Activated gamma-delta T cell treated with anti-CD3 and anti-CD28 coated beads, Interleukin-2, amount 50 U/mL, for 16 hours (primary cell): ENCODE measurements at places on chromosomes 4 and X.

GRCh38 chrX:11341274-11342201 is 48.3 kb downstream of the AMELX start:
- no peak for DNase-seq

DNA sequence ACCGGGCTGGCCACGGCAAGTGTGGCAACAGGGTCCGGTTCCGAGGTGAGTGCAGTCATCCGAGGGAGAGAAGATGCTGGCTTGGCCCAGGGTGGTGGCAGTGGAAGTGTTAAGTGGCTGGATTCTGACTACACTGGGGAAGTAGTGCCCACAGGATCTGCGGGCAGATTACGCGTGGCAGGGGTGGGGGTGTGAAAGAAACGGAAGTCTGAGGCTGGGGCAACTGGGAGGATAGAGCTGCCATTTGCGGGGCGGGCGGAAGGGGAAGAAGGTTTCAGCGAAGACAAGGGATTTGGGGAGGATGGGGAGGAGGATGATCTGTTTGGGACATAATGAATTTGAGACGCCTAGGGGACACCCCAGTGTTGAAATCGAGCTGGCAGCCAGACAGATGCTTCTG is 5.3 kb downstream of the RS1 start:
- no peak for DNase-seq

DNA sequence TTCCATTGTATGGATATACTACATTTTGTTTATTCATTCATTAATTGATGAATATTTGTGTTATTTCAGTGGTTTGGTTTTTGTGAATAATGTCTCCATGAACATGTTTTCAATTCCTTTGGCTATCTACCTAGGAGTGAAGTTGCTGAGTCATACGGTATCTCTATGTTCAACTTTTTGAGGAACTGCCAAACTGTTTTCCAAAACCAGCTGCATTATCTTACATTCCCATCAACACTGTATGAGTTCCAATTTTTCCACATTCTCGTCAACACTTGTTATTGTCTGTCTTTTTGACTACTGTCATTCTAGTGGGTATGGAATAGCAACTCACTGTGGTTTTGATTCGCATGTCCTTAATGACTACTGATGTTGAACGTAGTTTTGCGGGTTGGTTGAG is 388.6 kb upstream of the MAGEB2 start:
- no peak for DNase-seq

DNA sequence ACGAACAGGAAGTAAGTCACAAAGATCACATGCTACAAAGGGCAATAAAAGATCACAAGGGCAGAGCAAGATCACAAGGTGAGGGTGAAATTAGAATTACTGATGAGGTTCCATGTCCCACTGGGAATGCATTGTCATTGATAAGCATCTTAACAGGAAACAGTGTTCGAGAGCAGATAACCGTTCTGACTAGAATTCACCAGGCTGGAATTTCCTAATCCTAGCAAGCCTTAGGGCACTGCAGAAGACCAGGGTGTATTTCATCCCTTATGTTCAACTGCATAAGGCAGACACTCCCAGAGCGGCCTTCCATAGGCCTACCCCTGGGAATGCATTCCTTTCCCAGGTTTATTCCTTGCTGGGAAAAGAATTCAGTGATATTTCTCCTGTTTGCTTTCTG is 980.6 kb upstream of the LCORL start:
- DNase-seq: no peak

- peak; percentile 12 for DNase-seq
Measured at GRCh38 chr4:76993787-76994641, 44.5 kb downstream of the SEPTIN11 start.

DNA sequence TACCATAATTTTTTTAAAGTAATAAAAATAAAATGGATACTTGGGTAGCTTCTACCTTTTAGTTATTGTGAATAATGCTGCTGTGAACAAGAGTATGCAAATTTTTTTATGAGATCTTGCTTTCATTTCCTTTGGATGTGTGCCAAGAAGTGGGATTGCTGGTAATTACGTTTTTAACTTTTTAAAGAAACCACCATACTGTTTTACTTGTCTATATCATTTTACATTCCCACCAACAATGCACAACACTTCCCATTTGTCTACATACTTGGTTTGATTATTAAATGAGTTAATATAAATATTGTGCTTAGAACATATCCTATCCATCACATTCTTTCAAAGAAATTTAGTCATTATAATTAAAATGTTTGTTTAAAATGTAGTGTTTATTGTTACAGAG is 3.9 kb upstream of the SULT1B1 start:
- DNase-seq: no peak

DNA sequence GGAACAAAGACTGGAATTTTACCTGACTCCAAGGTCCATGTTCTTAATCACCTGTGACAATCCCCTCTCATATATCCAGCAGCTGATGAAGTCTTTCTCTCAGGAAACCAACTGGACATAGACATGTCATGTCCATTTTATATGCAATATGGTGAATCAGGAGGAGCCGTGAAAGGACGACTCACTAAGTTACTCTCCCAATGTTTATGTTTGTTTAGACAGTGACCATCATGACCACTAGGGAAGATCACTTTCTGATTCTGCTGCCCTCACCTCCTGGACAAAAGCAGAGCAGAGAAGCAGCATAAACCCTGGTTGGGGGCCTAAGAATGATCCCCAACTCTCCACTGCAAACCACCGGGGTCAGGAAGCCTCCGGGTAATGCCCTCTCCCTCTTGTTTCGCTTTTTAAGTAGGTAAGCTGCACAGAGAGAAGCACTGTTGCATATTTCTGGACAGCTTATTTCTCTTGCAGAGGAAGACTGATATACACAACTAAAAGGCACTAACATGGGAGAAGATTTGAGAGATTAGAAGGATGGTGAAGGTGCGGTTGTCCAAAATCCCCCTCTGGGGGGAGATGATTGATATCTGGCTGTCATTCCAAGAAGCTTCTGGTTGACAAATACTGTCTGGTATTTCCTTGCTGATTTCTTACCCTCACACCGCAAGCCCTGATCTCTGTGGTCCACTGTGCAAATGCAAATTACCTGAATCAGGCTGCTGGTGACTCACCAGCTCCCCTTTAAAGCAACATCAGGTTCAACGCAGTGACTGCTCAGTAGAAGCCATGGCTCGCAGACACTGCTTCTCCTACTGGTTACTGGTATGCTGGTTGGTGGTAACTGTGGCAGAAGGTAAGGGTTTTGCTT is at the start of gene ODAPH:
TSS of gene ODAPH (plus strand) at position 773 of the 871 bp plus-strand sequence. CDS start at position 790, 17 bp downstream.
- no peak for DNase-seq

GRCh38 chr4:336099-336892 is 1.3 kb upstream of the ZNF141 start:
- no peak for DNase-seq

- no peak for DNase-seq
Measured at GRCh38 chr4:5036239-5036638, 15.0 kb upstream of the STK32B start.

DNA sequence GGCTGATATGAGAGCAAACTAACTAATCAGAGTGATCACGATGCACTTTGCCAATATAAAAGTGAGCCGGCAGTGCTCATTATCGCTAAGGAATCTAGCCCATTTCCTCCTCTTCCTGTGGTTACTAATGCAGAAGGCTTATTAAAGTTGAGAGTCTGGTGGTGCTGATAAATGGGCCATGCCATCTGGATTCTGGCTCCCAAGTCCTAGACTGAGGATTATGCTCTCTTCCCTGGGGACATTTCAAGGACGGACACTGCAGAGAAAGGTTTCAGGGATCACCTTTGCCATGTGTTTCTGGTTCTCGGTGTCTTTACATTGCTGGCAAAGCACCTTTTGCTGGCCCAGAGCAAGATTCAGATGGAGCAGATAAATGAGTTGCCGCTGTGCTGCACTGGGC is 85.3 kb downstream of the RTL5 start:
- DNase-seq: no peak

DNA sequence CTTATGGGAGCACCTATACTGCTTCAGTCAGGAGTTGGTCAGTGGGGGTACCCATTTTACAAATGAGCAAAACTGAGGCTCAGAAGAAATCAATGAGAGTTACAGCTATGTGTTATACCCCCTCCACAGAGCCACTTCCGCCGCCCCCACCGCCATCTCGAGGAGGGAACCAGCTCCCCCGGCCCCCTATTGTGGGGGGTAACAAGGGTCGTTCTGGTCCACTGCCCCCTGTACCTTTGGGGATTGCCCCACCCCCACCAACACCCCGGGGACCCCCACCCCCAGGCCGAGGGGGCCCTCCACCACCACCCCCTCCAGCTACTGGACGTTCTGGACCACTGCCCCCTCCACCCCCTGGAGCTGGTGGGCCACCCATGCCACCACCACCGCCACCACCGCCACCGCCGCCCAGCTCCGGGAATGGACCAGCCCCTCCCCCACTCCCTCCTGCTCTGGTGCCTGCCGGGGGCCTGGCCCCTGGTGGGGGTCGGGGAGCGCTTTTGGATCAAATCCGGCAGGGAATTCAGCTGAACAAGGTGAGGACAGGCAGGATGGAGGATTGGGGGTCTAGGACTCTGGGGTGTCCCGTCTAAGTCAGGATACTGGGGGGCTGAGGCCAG is 5.0 kb downstream of the WAS start:
- no peak for DNase-seq

DNA sequence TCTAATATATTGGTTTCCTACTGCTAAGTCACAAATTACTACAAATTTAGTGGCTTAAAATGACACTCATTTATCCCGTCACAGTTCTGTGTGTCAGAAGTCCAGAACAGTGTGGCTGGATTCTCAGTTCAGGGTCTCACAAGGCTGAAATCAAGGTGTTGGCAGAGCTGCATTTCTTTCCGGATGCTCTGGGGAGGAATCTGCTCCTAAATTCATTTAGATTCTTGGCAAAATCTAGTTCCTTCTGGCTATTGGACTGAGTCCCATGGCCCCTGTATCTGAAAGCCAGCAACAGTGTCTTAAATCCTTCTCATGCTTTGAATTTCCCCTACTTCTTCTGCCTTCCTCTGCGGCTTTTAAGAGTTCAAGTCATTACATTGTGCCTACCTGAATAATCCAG is 103.1 kb upstream of the BMP3 start:
- DNase-seq: no peak

DNA sequence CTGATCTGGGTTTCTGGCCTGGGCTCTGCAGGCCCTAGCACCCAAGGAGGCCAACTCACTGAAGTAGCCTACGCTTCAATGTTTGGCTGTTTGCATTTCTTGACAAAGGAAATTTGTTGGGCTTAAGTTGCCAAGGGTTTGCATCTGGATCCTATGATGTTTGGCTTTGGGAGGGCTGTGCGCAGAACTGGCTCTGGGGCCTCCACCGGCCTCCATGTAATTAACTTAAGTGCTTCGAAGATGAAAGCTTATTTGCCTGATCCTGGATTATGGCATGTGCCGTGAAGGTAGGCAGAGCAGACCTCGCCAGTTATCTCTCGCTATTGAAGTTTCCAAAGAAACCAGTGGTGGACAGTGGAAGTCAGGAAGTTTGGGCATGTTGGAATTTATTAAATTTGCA is 124.3 kb upstream of the STX18 start:
- no peak for DNase-seq

DNA sequence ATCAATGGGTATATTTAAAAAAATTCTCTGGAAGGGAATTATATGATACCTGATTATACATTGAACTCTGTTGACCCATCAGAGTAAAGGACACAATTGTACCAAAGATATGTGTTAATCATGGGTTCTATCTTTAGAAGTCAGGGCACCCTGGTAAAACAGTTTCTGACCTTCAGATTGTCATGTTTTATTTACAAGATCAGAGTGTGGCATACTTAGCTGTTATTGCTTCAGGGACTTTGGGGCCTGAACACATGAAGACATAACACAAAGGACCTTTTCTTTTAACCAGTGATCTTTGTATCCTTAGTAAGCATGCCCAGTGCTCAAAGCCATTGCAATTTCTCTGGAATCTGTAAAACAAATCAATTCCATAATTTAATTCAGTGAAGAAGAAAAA is 204.8 kb upstream of the RPS6KA3 start:
- no peak for DNase-seq

GRCh38 chr4:87363552-87363951 is 27.4 kb downstream of the HSD17B11 start:
- DNase-seq: no peak

DNA sequence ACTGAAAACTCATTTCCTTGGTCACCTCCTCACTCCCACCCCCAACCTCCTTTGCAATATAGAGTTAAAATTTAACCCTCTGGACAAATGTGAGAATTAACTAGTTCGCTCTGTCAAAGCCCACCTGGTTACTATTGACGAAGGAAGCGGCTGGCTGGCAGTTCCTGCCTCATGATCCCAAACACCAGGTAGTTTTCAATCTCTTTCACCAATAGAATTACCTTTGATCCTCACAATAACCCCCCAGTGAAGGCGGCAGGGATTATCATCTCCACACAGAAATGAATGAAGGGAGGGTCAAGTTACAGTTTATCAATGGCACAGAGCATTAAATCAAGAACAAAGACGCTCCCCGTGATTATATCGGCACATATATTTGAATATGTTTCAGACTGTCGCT is 65.7 kb upstream of the TTC29 start:
- no peak for DNase-seq

DNA sequence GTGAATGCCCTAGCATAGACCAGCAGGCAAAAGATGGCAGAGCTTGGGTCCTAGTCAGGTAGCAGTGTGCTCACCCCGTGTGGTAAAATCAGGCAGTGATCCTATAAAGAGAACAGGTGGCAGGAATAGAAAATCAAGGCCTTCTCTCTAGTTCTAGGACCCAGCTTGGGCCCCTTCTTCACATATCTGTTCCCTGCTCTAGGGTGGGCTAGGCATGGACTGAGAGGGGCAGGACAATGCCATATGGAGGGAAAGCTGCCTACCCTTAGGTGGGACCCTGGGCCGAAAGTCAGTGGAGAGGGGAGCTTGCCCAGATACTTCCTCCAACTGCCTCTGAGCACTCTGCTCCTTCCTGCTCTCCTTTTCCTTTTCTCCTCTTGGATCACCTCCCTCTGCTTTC is 117.4 kb upstream of the NALF2 start:
- DNase-seq: no peak

DNA sequence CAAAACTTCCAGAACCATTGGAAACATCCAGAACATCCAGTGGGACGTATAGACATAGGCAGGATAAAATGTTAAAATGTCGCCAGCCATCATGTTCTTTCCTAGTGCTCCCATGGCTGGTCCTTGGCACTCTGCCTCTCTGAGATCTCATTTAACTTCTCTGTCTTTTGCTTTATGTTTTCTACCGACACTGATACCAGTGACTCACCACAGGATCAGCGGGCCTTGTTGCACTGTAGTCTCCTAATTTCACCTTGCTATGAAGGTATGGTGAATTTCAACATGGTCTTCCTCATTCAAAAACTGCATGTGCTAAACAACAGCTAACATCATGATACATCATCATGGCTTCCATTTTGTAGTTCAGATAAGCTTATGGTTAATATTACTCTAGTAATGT is 521.0 kb upstream of the IGFBP7 start:
- DNase-seq: no peak

- no peak for DNase-seq
Measured at GRCh38 chr4:957581-958313, 15.6 kb downstream of the DGKQ start.

GRCh38 chrX:10085223-10085622 is 71.6 kb upstream of the CLCN4 start:
- DNase-seq: no peak

DNA sequence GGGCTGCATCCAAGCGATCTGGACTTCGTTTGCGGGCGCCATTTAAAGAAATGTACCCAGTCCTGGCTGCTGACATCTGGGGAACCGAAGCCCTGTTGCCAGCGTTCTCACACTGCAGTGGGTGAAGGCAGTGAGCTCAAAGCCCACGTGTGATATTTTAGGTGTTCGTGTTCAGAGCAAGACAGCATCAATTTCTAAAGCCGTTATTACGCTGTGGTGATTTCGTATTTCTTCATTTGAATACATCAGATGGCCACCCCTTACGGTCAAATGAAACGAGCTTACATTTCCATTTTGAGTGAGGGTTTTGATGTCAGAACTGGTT is 376 bp upstream of the C4orf36 start:
- DNase-seq: no peak
